ENCODE measurements at places on chromosomes 2 and 18.

GRCh38 chr18:61901323-61901986 is 8.6 kb upstream of the RNF152 start:
- DNase-seq: peak; percentile 86

- peak; percentile 52 for DNase-seq
Measured at GRCh38 chr2:88452980-88453582, 588 bp upstream of the FOXI3 start.

GRCh38 chr2:158024288-158024898 is 77.3 kb upstream of the UPP2 start:
- peak; percentile 66 for DNase-seq

DNA sequence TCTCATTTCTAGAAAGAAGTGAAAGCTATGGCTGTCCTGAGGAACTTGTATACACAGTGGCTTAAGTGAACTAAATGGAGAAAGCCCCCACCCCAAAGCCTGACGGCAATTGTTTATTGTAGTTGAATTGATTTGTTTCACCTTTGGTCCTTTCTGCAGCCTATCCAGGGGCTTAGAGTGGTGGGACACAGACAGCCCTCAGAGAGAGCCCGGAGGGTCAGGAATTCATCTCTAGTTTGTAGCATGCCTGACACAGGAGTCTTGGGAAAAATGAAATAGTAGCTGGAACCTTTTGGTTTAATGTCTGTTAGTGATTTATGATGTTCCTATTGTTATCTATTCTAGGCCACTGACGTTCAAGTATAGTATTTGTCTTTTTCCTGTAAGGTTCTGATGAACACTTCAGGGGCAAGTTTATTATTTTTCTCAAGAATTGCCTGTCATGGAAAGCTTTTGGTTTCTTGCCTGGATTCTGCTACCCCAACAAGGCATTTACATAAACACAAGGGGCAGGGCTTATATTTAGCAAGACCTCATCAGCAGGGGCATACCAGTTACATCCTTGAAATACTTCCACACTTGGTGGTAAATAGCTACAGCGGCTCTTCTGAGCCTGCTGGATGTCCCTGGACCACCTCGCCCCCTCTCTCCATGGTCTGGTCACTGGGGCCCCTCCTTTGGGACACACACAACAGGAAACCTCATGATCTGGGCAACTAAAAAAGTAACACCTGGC is 44.4 kb downstream of the KCNE4 start:
- DNase-seq: peak; percentile 77

GRCh38 chr2:157176602-157177001 is 80.9 kb upstream of the GALNT5 start:
- DNase-seq: no peak

DNA sequence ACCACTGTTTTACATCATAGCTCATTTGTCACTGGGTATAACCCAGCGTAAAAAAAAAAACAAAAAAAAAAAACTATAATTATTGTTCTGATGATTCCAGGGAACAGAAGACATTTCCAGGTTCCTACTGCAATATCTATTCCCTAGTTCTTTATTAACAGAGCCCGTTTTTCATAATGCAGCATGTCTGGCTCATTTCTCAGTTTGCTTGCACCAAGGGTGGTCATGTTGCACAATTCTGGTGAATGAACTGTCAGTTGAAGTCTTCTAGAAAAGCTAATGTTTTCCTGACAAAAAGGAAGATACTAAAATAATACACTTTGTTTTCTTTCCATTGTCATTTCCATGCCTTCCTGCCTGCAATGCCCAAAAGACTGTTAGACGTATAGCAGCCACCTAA is 180.1 kb downstream of the RDH14 start:
- no peak for DNase-seq

- no peak for DNase-seq
Measured at GRCh38 chr2:225501022-225501421, 101.5 kb downstream of the NYAP2 start.

- no peak for DNase-seq
Measured at GRCh38 chr2:217316743-217317142, 456.9 kb upstream of the TNP1 start.

DNA sequence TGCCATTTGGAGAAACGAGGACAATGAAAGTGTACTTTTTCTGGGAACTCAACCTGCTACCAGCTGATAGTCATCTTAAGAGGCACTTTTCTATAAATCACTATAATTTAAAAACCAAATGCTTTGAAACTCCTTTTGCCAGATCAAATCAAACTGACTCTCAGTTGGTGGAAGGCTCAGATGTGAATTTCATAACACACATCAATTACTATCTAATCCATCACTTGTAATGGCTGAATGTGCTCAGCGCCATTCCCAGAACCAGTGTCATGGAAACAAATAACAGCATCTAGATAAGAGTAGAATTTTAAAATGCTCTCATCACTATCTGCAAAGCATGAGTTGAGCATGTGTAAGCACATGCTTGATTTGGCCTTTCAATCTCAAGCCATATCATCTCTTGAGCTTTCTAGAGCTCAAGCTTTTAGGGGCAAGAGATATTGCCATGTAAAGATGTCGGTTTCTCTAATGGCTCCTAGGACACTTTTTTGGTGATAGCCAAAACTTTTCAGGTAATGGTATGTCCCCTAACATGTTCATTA is 223.1 kb upstream of the ACVR2A start:
- DNase-seq: no peak

- DNase-seq: no peak
Measured at GRCh38 chr18:32391126-32391525, 79.6 kb downstream of the GAREM1 start.

GRCh38 chr18:63346480-63347183 is 20.4 kb downstream of the KDSR start:
- no peak for DNase-seq

GRCh38 chr18:26765498-26765897 is 100.0 kb downstream of the AQP4 start:
- no peak for DNase-seq

DNA sequence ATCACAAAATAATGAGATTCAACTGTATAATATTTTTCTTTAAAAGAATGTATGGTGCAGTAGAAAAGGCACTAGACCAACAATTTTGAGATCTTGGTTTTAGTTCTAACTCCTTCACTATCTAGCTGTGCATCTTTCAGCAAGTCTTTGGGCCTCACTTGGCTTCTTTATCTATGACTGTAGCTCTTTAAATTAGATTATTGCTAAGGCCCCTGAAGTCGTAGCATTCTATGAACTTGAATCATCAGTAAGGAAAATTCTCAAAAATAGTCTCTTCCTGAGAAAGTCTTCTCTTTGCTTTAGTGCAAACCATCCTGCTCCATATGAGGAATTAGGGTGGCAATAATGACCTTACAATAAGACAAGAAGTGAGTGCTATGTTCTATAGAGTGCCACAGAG is 140.4 kb downstream of the FTCDNL1 start:
- no peak for DNase-seq

GRCh38 chr2:121527009-121527682 is 3.5 kb upstream of the RNU4ATAC start:
- no peak for DNase-seq

- DNase-seq: no peak
Measured at GRCh38 chr2:176152350-176153181, 1.2 kb downstream of the HOXD4 start.

DNA sequence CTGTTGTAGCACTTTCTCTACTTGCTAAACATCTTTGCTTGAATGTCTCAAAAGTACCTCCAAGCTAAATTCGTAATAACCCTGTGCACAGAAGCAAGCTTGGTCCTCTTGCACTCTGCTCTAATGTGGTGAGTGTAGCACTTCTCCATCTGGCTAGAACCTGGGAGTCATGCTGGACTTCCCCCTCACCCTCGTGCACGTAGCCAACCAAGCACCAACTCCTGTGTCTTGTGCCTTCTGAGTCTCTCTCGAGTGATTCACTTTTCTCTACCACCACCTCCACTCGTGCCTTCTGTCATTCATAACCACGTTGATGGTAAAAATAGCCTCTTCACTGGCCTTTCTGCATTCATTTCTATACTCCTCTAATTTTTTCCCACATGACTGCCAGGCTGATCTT is 91.9 kb upstream of the KCNE4 start:
- no peak for DNase-seq

- no peak for DNase-seq
Measured at GRCh38 chr18:56844556-56844955, 193.4 kb downstream of the WDR7 start.

- no peak for DNase-seq
Measured at GRCh38 chr2:169868951-169869350, 41.7 kb downstream of the UBR3 start.

- DNase-seq: no peak
Measured at GRCh38 chr18:49976795-49977560, 163.6 kb upstream of the ACAA2 start.

DNA sequence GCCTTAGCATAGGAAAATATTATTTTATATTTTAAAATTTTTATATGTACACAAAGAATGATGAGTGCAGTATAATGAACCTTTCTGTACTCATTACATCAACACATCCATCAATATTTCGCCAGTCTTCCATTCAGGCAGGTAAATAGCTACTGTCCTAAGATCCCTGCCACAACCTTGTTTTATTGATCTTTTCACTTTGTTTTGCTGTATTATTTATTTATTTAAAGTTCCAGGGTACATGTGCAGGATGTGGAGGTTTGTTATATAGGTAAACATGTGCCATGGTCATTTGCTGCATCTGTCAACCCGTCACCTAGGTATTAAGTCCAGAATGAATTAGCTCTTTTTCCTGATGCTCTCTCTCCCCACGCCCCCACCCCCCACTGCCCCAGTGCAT is 64.6 kb downstream of the INHBB start:
- no peak for DNase-seq

DNA sequence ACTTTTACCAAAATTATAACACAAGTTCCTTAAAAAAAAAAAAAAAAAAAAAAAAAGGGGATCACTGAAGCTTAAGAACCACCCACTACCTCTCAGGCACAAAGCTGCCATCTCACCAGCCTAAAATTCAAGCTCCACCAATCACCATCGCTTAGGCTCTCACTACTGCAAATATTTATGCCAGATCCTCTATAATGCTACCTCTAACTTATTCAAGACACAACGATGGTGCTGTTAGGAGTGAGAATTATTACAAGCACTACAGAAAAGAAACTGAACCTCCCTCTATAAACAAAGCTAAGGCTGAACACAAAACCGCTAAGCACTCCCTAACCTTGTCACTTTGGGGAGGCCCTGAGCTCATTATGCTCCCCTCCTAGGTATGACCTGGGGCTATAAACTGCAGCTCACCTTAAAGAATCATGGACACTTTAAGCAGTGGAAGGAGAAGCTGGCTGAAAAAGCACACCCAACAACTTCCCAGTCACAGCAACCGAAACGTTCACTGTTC is 3.6 kb downstream of the FZD5 start:
- DNase-seq: peak; percentile 70

DNA sequence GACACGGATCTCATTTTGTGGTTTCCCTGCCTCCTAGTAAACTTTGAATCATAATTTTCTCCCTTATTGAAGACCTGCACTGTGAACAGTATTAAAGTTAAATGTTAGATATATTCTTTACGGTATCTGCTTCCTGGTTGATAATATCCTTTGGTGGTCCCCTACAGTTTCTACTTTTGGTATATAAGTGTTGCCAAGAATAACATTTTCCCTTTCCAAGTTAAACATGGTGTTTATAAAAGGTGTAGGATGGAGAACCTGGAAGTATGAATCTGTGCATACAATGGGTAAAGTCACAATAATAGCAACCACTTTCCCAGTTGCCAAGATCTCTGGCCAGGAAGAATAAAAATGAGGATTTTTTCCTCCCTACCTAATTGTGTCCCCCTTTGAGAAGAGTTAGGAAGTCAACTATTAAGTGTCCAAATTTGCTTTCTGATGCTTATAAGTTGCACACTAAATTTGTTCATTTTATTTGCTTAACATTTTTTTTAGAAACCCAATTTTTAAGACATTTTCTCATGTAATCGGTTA is 201.0 kb upstream of the STK17B start:
- no peak for DNase-seq

- no peak for DNase-seq
Measured at GRCh38 chr2:67290451-67291290, 106.5 kb upstream of the ETAA1 start.

DNA sequence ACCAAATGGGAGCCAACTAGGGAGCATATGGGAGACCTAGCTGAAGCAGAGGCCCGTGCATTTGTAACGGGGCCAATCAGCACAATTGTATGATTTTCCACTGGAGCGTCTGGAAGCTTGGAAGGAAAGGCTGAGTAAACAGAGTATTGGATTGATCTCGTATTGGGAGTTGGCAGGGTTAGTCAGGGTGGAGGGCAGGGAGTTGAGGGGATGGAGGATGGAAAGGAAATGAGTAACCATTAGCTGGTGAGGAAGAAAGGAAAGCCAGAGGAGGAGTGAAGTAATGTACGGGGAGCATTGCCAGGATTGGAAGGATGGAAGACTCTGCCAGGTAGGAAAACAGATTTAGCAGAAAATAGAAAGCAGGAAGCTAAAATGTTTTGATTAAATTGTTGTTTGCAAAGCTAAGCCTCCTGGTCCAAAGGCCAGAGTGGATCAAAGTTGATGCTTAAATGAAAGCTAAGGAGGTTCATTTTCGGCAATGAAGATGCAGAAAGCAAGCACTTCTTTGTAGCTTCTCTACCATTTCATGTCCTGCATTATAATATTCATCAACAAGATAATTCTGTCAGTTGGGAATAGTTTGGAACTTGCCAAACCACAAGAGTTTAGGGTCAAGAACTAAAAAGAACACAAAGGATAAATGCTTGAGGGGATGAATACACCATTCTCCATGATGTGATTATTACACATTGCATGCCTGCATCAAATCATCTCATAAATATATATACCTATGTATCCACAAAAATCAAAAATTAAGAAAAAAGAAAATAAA is 75.6 kb upstream of the TTN start:
- no peak for DNase-seq

DNA sequence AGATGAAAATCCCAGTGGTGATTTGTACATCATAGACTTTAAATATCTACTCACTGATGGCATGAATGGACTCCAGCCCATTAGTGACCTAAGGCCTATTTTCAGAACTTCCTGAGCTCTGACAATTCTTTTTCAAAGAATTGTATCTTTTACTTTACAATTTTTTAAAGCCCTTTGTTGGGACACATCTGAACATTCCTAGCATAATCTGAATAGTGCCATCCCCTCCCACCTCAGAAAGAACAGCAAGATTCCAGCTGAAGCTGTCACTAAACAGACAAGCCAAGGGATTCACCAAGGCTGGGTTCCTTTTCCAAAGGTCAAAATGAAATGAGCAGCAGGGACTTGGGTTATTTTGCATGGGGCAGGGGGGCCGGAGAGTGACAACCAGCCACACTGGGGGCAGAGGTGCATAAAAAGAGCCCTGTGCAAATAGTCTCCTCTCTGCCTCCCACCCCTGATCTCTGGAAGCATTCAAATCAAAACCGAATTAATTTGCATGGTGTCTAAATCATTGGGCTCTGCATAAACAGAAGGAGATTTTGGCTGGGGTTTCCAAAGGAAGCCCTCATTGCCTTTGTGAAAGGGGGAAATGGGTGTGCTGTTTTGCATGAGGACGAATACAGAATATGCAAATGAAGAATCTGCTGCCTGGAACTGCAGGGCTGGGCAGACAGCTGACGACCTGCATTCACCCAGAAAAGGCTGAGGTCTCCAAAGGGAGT is 17.2 kb downstream of the EPHA4 start:
- DNase-seq: peak; percentile 82

- peak; percentile 10 for DNase-seq
Measured at GRCh38 chr2:46236006-46236875, 61.0 kb upstream of the EPAS1 start.
